GM23338 (cell line): ENCODE measurements at places on chromosomes 6 and 20. TPM values are rescaled to one million over a fixed set of nuclear protein-coding genes. Genes with fewer than 3 reads are reported as not detected.
A peak's percentile ranks its signal among the peaks of the same experiment; 100 is the strongest.

Gene PROKR2
- total RNA-seq, result 2.1 and 5.9 TPM in 2 replicates

DNA sequence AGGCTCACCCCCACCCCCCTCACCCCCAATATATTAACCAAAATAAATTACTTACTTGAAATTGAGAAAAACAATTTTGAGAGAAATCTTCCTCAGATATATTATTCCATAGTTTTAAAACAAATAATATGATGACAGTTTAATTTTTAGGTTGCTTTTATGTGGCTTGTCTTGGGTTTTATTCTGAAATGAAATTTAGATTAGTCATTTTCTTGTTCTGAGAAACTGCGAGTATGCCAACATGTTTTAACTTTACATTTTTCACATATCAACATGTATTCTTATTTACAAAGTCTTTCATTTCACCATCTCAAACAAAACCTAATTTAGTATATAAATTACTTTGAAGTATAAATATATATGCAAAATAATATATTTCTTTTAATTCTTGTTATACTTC, 11.1 kb downstream of the REV3L start:
- H3K27ac ChIP-seq, result no peak overlapping the region
- H3K4me1 ChIP-seq, result 0 out of 2 replicates have a peak, but pooled peaks cover 3% of the 10 kb centered on the region
- DNase-seq, result no peak
- H3K4me3 ChIP-seq, result no peak overlapping the region
- H3K27me3 ChIP-seq, result peaks cover 21% of the 10 kb centered on the region

- no peaks in the 10 kb centered on the region for H3K27me3 ChIP-seq
- no peaks in the 10 kb centered on the region for H3K36me3 ChIP-seq
- H3K4me3 ChIP-seq, result no peak overlapping the region
- peaks cover 10% of the 10 kb centered on the region; the same call in 1 of the 2 replicates for H3K4me1 ChIP-seq
- 0 out of 2 replicates have a peak overlapping the region, but pooled peaks have one; percentile 7 for H3K27ac ChIP-seq
Observed at GRCh38 chr6:636488-636887, 20.4 kb downstream of the HUS1B start.

- no peaks in the 10 kb centered on the region for H3K36me3 ChIP-seq
- H3K4me1 ChIP-seq, result peaks cover 17% of the 10 kb centered on the region
- no peak for DNase-seq
- H3K27ac ChIP-seq, result no peak overlapping the region
Observed at GRCh38 chr20:63096681-63097335, 90.0 kb upstream of the BHLHE23 start.

DNA sequence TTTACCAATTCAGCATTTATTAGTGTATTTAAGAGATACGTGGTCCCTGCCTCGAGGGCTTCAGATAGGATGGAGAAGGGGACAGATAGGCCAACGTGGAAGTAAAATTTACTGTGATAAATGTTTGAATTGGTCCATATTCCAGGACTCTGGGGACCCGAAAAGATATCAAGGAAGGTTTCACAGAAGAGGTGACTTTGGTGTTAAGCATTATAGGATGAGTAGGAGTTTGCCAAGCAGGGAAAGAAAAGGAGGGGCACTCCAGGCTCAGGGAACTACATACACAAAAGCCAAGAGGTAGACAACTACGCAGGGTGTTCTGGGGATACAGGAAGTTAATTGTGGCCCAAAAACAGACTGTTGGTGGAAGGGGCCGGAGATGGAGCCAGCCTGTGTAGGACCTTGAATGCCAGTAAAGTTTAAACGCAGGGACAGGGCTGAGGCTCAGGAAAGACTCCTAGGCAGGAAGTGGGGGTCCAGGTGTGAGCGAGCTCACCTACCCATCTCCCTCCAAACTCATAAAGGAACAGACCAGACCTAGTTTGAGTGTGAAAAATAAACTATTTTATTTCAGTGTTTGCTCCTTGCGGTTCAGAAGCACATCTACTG, 37.0 kb downstream of the TGM2 start:
- no peak overlapping the region for H3K4me3 ChIP-seq
- no peaks in the 10 kb centered on the region for H3K27me3 ChIP-seq
- H3K4me1 ChIP-seq, result no peaks in the 10 kb centered on the region
- H3K36me3 ChIP-seq, result no peaks in the 10 kb centered on the region
- no peak overlapping the region for H3K27ac ChIP-seq
- no peak for DNase-seq

DNA sequence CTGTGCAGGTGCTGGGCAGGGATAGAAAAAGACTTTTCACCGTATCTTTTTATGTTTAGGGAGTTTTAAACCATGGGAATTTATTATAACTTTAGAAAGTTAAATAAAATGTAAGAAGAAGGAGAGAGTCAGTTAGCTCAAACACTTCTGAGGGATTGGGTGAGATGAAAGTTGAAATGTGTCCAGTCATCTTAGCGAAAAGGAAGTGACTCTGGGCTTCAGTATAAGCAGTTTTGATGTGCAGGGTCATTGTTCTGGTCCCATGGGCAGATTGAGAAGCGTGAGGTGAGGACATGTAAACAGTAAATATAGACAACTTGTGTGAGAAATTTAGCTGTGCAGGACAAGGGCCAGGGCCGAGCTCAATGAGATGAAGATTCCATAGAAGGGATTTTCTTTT, 66.9 kb downstream of the TOX2 start:
- no peak overlapping the region for H3K27ac ChIP-seq
- no peaks in the 10 kb centered on the region for H3K4me1 ChIP-seq
- H3K4me3 ChIP-seq, result no peak overlapping the region
- no peak for DNase-seq
- no peaks in the 10 kb centered on the region for H3K36me3 ChIP-seq
- H3K27me3 ChIP-seq, result no peaks in the 10 kb centered on the region

GRCh38 chr6:170147832-170148708, 142.8 kb downstream of the DLL1 start:
- H3K27me3 ChIP-seq, result no peaks in the 10 kb centered on the region
- DNase-seq, result peak; percentile 46
- no peaks in the 10 kb centered on the region for H3K36me3 ChIP-seq
- no peaks in the 10 kb centered on the region; the same call in 1 of the 2 replicates for H3K4me1 ChIP-seq
- H3K27ac ChIP-seq, result no peak overlapping the region

DNA sequence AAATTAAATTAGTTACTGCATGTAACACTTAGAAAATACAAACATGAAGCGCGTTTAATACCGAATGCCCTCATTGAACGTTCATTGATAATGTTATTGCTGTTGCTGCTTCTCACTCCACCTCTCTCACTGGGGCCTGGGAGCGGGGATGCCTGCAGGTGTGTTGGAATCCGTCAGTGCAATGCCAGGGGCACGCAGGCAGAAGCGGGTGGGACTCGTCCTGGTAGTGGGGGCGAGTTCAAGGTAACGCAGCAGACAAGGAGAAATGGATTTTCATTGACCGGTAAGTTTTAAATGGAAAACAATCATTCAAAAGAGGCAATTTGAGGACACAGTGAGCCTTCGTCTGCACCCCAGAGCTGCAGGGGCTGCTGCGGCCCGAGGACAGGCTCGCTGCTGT, 71.2 kb upstream of the AFDN start:
- H3K4me3 ChIP-seq, result no peak overlapping the region
- DNase-seq, result no peak
- no peak overlapping the region for H3K27ac ChIP-seq

DNA sequence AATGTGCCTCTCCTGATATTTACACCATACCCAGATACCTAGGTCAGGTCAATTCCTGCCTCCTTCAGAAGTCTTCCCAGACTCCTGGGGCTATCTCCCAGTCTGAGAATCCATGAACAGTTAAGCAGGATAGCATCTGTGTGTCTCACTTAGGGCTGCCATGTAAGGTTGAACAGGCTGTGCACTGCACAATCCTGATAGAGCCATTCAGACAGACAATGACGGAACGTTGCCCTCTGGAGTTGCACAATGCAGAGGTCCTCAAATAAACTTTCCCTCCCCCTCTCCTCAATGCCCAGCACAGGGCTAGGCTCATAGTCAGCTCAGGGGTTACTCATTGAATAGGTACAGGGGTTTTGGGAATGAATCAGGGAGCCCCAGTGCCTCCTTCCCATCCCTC, 89.7 kb downstream of the CD40 start:
- DNase-seq, result no peak
- no peak overlapping the region for H3K27ac ChIP-seq
- peaks cover 10% of the 10 kb centered on the region for H3K4me1 ChIP-seq

DNA sequence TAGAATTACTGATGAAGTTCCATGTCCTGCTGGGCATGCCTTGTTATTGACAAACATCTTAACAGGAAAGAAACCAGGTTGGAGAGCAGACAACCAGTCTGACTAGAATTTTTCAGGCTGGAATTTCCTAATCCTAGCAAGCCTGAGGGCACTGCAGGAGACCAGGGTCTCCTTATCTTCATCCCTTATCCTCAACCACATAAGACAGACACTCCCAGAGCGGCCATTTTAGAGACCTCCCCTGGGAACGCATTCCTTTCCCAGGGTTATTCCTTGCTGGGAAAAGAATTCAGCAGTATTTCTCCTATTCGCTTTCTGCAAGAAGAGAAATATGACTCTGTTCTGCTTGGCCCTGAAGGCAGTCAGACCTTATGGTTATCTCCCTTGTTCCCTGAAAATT, 803.7 kb downstream of the GRIK2 start:
- H3K27ac ChIP-seq, result no peak overlapping the region
- peak; percentile 58 for DNase-seq
- H3K36me3 ChIP-seq, result peaks cover 17% of the 10 kb centered on the region; the same call in 1 of the 2 replicates
- no peaks in the 10 kb centered on the region for H3K27me3 ChIP-seq
- no peaks in the 10 kb centered on the region for H3K4me1 ChIP-seq
- no peak overlapping the region for H3K4me3 ChIP-seq

Gene ANGPT4
- total RNA-seq, result 0.17 and 1.0 TPM in 2 replicates

Gene POU5F1
- 3,419 and 3,629 TPM in 2 replicates for total RNA-seq

DNA sequence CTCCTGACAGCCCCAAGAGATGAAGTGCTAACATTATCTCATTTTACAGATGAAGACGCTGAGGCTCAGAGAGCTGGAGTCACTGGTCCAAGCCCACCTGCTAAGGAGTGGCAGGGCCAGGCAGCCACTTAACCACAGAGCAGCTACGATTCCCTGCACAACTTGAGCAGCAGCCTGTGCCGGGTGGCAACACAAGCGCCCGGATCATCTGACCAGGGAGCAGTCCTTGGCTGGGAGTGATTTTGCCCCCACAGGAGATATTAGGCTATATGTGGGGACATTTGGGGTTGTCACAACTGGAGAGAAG, 93.2 kb upstream of the PTPN1 start:
- peaks cover 11% of the 10 kb centered on the region for H3K4me1 ChIP-seq
- H3K27me3 ChIP-seq, result no peaks in the 10 kb centered on the region
- no peak overlapping the region for H3K27ac ChIP-seq
- H3K36me3 ChIP-seq, result no peaks in the 10 kb centered on the region
- DNase-seq, result no peak

DNA sequence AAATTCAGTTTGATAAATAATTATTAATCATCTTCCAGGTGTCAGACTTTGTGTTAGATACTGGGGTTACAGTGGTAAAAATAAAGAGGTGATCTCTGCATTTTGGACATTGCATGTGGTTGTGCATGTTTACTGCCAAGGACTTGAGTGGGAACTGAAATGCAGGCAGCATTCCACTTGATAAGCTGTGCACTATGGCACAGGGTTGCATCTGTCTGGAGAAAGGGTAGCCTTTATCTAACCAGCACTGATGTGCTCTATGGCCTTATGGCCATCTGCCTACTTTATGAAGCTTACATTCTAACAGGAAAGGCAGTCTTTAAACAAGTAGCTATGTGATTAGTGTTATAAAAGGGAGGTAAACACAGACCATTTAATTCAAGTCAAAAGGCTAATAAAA, 53.0 kb upstream of the MLIP start:
- no peak overlapping the region for H3K4me3 ChIP-seq
- H3K27ac ChIP-seq, result no peak overlapping the region
- DNase-seq, result no peak
- no peaks in the 10 kb centered on the region for H3K36me3 ChIP-seq

Gene RAD21L1
- 0.10 TPM in 1 of 2 replicates, not detected in the other for total RNA-seq
